ENCODE measurements at places on chromosomes 4 and X.

DNA sequence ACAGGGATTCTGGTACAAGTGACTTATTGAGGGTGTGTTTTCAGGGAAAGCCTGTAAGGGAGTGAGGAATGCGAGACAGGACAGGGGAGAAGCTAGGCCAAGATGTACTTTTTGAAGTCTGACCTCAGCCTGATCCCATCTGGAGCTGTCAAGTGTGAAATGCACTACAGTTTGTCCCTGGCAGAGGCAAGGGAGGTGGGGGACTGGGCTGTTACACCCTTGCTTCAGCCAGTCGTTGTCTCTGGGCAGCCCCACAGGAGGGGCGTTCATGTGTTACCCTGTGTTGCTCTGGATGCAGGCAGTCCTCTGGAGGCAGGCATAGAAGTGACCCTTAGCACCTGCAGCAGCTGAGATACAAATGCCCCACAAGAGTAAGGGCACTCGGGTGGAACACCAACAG lies 25.8 kb downstream of the PPEF1 start:
- no peak for DNase-seq

DNA sequence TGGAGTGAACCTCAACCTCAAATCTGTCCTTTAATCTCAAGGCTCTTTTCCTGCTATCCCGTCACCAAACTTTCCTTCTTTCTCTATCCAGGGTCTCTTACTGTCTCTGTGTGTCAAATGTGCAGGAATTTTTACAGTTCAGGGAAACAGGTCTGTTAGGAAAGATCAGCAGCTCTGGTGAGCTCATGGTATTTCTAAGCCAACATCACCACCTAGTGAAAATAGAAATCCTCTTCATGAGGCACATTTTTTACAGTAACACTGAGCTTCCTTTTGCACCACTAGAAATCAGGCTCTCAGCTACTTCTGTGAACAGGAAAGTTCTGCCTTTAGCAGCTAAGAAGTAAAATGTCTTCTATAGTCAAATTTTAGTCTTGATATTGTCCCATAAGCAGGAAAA lies 39.6 kb downstream of the NUDT11 start:
- DNase-seq: no peak

DNA sequence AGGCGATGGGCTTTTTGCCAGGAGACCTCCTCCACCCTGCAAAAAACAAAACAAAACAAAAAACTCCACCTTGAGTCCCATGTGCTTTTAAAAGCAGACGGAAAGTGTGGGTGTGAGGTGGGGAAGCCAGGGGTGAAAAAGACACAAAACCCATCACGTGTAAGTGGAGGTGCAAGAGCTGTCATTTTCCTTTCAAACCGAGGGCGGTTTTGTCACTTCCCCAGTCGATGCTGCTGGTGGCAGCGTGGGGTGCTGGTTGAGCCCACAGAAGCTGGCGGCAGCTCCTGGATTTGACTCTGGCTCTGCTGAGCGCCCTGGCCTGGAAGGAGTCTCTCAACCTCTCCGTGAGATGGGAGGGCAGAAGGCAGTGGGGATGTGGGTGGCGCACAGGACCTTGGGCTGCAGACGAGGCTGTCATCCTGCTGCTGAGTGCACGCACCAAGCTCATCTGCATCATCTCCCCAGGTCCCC lies 110.0 kb downstream of the PSAPL1 start:
- DNase-seq: no peak

GRCh38 chrX:69815063-69815462 lies 199.2 kb downstream of the EDA start:
- no peak for DNase-seq

Data from iPS-NIHi11 (cell line).